Breast epithelium (tissue), 4 donors: ENCODE measurements at places on chromosomes 7 and 10.

- DNase-seq: no peak
These were observed 287.8 kb downstream of the ZEB1 start for GRCh38 chr10:31606841-31607240.

- DNase-seq: no peak
These were observed 3.0 kb upstream of the CYP2C18 start for GRCh38 chr10:94680544-94680943.

- no peak for DNase-seq
These were observed 35.0 kb downstream of the ENTPD1 start for GRCh38 chr10:95790982-95791381.

- no peak for DNase-seq
These were observed 642.5 kb downstream of the ACTR3B start for GRCh38 chr7:153401795-153402720.

GRCh38 chr10:93115661-93116383 lies 42.1 kb downstream of the CYP26A1 start:
- DNase-seq: peak; percentile 58
